ENCODE measurements at places on chromosomes 7 and 10.

GRCh38 chr7:2774935-2775334 is 69.2 kb downstream of the GNA12 start:
- DNase-seq, result no peak

GRCh38 chr7:143884969-143885559 is 16.9 kb downstream of the TCAF1 start:
- DNase-seq, result peak; percentile 89

DNA sequence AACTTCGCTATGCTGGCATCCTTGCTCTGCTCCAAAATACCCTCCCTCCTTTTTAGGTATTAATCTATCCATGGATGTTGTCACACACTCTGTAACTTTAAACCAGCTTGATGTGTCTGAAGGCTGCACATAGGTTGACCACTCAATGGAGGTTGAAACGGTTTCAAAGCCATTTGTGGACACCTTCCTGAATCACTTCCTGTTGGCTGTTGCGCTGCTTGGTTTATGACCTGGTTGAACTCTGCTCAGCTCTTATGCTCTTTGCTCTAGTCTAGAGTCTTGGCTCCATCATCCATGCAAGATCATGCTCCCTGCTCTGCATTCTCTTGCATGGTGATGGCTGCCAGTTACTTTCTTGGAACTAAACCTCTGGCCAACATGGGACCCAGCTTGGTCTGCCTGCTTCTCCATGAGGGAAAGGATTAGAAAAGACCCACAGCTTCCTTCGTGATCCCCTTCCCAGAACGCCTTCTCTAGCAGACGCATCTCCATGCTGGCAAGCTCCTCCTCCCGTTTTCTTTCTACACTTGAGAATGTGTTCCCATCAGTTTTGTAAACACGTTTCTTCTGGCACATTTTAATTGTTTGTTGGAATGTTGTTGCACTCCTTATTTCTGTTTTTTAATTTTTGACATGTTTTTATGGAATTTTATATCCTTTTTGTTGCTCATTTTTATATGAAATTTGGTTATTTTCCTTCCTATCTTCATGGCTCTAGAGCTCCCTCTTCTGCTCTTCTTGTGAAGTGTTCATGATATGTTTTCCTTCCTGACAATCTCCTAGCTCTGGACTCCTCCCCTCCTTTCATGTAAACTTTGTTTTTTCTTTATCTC is 149.8 kb downstream of the XPNPEP1 start:
- DNase-seq, result no peak

- peak; percentile 45 for DNase-seq
Measured at GRCh38 chr7:74612015-74612829, 45.3 kb upstream of the GTF2I start.

DNA sequence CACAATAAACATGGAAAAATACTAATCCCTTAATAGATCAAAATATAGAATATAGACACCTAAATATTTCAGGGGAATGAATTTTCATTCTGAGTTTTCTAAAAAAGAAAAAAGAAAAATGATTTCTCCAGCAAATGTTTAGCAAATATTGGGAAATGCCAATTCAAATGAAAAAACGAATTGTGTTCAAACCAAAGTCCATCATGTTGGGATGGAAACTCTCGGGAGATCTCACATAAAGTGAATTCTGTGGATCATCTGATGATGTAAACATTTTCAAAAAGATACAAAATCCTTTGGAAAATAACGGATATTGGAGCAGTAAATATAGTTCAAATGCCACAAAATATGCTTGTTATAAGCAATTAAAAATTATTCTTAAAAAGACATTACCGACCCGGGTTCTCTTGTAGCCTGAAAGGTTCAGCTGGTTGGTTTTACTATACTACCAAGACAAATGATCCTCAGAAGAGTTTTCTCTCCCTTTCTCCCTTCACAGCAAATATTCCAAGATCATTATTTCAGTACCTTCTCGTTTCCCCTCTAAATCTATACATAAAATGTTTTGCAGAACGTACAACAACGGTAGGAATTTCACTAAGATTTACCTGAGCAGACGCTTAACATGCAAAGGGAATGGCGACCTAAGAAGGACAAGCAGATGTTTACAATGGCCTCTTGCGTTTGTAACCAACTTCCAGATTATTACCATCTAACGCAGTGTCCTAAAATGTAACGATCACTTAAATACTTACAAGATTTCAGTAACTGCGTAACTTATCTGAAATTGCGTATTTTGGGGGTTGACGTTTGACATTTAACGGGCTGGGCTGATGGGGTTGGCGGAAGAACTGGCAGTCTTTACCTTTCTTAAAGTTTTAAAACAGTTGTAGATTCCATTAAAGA is 2.5 kb downstream of the HOXA13 start:
- no peak for DNase-seq

DNA sequence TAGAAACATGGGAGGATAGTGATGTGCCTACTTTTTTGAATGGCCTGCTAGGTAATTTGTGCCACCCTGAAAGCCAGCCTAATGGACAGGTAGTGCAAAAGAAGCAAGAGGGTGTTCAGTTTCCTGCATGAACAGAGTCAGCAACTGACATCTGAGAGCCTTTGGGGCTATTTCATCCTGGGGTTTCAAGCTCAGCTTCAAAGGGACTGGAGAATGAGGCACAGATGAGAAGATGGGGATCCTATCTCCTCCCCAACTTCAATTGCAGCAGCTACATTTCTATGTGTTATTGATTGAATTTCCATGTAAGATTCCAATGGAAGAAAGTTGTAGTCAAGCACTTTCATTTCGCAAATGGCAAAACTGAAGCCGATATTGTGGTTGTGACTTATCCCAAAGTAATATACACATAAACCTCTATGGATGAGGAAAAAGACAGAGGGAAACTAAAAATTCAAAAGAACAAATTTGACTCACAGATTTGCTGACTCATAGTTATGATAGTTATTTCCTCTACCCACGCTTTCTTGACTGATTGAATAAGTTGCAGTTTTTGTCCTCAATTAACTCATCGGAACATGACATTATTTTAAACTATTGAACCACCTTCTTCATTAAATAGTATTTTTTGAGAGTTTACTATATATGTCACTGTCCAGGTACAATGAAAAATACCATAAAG is 42.6 kb upstream of the NRP1 start:
- DNase-seq, result no peak

GRCh38 chr7:88933285-88933684 is 137.7 kb upstream of the TEX47 start:
- DNase-seq, result no peak

- no peak for DNase-seq
Measured at GRCh38 chr10:12063483-12063818, 5.3 kb upstream of the DHTKD1 start.

DNA sequence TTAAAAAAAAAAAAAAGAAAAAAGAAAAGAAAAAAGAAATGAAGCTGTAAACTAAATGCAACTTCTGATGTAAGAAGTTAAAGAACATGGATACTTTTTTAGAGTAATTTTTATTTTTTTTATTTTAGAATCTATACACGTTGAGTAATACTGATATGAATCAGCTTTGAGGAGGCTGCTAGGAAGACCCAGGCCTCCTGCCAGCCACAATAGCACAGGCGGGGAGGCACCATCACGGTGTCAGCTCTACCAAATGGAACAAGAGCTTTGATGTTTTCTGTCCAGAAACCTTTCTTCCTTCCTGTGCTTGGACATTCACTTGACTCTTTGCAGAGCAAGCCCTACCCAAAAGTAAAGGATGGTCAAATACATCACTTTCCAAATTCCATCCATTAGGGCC is 45.3 kb upstream of the EGR2 start:
- DNase-seq, result no peak

DNA sequence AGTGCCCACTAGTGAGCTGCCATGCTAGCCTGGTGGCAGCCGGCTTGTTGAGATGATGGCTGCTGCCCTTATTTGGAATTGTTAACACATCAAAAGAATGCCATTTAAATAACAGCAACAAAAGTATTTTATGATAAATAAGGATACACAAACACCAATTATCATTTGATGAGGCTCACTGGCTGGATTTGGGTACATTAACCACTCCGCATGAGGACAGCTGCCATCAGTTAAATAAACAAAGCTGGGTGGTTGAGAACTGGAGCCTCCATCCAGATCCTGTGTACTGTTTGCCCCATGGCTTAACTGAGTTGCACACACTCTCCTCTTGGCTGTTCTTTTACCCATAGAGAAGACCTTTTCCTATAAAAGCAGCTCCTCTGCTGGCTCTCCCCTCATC is 103.8 kb downstream of the RGS10 start:
- no peak for DNase-seq

DNA sequence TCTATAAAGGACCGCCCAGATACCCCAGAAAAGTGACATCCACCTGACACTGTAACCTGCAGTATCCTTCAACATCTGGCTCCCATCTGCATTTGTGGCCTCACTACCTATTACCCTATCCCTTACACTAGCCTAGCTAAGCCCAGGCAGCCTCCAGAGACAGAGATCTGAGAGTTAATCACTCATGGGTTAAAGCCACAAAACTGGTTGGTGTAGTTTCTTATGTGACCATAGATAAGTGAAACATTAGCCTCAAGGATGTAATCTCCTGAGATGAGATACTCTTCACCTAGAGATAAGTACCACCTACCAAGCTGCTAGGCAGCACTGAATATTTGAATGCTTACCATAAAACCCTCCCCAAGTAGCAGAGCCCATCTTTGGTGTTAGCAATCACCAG is 35.4 kb downstream of the CTTNBP2 start:
- no peak for DNase-seq

GRCh38 chr10:25398680-25399079 is 223.9 kb downstream of the GPR158 start:
- no peak for DNase-seq

- no peak for DNase-seq
Measured at GRCh38 chr7:24403557-24403956, 119.6 kb downstream of the NPY start.

DNA sequence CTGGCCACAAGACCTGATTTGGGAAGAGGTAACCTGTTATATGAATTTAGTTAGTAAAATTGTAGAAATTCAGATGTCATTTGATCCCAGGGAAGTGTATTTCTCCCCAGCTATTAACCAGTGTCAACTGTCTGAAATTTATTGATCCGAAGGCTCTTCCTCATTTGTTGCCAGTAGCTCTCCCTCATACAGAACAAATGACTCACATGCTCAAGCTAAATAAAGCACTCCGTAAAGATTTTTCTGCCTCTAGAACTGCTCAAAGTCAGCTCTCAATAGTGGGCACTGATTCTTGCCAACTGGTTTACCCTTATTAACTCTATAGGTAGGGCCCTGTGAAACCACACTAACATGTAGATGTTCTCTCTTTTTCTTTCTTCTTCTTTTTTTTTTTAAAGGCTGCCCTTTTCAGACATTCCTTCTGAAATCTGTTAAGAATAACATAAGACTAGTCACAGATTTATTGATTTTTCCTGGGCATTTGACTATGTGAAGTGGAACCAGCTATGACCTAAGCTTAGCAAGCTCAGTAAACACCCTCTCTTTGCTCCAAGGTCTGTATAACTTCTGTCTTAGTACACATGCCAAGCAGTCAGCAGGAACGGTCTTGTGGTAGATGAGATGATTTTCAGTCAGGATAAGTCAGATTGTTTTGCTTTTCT is 21.8 kb downstream of the RPA3 start:
- DNase-seq, result no peak

DNA sequence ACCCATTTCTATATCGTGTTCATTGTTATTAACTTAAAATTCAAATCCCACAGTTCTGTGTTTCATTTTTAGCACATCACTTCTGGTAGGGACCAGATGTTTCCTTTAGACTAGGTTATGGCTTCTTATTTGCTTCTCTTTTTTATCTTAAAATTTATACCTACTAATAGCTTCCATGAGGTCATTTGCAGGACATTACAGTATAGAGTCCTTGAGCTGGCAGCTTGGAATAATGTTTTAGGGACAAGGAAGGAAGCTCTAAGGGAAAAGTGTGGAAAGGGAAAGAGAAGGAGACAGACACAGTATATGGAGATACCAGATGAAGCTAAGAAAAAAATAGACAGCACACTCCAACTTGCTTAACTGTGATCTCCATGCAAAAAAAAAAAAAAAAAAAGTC is 48.8 kb upstream of the CD36 start:
- no peak for DNase-seq

GRCh38 chr7:112257073-112257472 is 50.6 kb downstream of the ZNF277 start:
- no peak for DNase-seq

- DNase-seq, result peak; percentile 72
Measured at GRCh38 chr7:130831817-130832481, 97.9 kb upstream of the KLF14 start.

DNA sequence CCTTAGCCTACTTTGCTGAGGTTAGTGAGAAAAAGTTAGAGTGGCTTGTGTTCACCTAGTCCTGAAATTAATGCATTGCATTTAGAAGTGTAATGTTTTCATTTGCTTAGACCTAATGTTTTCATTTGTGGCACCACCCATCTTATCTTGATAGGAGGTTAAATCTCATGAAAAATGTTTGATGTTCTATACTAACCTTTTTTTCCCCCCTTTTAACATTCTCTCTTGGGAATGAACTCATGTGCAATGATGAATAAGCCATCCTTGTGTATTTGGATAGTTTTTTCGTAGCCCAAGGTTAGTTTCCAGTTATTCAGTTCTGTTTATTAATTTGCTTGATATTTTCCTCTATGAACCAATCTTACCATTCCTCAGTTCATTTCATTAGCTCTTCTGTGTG is 2.8 kb downstream of the FHIP2A start:
- no peak for DNase-seq

DNA sequence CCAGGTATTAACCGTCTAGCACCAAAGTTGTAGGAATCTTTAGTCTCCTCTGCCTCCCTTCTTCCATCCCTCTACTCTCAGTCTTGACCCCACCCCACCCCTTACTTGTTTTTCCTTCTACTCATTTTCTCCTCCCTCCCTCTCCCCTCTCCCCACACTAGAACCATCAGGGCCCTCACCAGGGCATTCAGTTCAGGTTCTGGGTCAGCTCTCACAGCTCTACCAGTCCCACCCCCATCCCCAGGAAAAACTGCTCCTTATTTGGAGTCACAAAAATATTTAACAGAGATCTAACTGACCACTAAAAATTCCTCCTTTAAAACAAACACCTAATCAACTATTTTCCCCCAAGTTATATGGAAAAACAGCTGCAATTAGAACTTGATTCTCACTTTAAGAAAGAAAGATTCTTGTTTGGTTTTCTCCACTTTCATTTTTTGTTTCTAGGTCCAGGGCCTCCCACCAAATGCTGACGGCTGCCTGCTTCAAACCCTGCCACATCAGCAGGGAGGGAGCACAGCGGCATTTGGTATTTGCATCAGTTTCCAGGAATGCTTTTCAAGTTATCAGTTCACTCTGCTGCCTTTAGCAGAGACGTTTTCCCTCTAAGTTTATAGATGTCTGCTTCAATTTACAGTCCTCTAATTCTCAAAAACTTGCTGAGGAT is 2.8 kb upstream of the COL1A2 start:
- peak; percentile 54 for DNase-seq
